ENCODE measurements at places on chromosomes 7 and 10.

DNA sequence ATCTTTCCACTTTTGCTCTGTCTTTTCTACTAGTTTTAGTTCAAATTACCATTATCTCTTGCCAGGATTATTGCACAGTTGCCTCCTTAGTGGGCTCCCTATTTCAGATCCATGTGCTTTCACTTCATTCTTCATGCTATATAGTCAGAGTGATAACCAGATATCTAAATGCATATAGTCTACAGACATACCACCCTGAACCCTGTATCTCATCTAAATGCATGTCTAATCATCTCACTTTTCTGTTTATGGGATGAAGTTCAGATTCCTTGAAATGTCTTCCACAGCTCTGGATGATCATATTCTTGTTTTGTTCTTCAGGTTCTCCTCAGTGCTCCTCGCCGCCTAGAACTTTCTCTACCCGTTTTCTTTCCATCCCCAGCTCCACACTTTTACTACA lies 13.8 kb downstream of the RSBN1L start:
- DNase-seq: no peak

- no peak for DNase-seq
These were observed 13.6 kb downstream of the EIF4EBP2 start for GRCh38 chr10:70417568-70417967.

DNA sequence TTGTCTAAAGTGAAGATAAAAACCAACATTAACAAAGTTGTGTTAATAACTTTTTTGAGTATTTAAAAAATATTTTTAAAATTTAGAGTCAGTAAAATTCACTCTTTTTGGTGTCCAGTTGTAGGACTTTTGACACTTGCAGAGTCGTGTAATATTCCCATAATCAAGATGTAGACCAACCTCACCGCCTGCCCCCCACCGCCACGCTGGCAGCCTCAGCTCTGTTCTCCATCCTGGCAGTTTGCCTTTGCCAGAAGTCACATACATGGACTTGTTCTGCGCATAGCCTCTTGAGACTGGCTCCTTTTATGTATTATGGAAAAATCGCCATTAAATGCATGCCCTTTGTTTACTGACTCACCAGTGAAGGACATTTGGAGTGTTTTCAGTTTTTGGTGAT lies 27.3 kb upstream of the SYCE1 start:
- no peak for DNase-seq

GRCh38 chr10:74882831-74883230 lies 56.4 kb downstream of the KAT6B start:
- no peak for DNase-seq

- no peak for DNase-seq
These were observed 675.0 kb upstream of the MBL2 start for GRCh38 chr10:53447576-53447975.

DNA sequence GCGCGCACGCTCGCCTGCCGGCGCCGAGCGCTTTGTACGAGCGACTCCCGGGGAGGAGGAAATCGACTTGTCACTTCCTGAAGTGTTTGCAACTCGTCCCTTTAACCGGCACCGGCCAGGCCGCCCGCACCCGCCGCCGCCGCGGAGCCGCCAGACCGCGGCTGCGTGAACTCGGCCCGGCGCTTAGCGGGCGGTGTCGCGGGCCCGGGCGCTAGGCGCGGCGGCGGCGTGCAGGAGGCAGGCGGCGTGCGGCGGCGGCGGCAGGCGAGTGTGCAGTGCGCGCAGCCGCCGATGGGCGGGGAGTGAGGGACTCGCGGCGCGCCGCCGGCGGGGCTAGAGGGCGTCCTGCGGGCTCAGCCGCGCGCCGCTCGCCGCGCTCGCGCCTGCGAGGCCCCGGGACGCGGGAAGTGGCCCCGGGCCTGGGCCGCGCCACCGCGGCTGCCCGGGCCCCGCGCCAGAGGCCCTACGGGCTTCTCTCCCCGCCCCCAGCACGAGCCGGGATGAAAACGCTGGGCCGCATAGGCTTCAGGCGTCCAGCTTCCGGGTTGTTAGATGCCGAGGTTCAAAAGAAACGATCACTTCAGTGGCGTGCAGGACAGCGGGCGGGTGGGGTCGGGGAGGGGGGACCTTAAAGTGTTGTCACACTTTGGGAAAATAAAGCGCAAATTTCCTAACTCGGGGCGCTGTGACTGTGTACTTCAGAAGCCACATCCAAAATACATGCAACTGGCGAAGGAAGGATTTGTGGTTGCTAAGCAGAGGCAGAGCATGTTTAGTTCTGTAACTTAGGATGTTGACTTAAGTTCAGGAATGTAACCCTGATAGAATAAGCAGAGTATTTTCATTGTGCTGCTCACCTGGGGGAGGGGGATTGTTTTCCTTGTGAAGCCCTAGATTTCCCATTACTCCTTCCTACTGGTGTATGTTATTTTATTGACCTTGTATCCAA lies at the start of gene FAM53B:
TSS of gene FAM53B (minus strand) at position 277 of the 949 bp plus-strand sequence. CDS start 37,665 bp downstream, outside the sequence.
- peak; percentile 75 for DNase-seq

DNA sequence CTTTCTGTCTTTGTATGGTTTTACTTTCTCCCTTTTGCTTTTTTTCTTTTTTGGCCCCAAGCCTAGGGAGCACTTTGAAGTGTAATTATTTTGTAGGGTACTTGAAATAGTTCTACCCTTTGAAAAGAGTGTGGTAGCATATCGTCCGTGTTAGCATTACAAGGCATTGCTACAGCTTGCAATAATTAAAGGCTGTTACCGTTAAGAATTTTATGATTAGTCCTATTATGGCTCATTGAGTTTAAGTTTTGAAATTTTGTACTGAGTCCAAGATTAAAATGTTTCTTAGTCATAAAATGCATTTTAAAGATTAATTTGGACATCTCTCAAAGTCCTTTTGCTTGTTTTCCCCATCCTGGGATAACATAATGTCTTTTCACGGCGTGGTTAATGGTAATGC lies 490.0 kb upstream of the LRRN3 start:
- no peak for DNase-seq

DNA sequence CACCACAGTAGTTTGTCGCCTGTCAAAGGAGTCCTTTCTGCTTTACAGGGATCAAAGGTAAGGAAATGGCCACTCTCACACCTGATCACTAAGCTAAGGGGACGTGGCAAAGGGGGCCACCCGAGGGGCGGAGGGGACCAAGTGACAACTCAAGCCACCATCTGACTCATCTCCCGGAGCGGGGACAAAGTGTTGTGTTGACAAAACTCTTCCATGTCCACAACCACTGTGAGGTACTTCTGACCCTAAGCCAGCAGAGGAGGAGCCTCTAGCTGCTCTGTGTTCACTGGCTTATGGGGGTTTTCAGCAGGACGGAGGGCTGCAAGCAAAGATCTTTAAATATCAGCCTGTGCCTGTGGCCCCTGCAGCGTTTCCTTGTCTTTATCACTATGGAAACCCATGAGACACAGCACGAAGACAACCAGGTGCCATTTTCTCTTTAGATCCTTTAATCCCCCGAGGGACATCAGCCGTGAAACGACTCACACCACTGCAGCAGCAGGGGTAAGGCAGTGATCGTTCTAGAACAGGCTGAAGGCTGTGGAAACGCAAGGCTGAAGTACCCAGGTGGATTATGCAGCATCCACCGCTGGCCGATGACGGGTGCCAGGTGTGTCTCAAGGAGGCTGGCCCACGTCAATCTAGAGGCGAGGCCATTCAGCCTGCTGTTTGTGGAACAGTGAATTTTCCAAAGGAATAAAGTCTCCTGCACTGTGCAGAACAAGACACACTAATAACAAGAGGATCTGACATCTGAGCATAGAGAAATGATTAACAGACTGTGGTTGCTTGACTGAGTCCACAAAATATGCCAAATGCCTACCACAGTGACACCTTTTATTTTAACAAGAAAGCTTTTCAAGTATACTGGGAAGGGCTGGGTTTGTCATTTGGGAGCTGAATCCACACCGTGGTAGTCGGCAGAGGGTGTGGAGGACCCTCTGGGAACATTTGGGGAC lies 26.6 kb upstream of the DDC start:
- DNase-seq: no peak

DNA sequence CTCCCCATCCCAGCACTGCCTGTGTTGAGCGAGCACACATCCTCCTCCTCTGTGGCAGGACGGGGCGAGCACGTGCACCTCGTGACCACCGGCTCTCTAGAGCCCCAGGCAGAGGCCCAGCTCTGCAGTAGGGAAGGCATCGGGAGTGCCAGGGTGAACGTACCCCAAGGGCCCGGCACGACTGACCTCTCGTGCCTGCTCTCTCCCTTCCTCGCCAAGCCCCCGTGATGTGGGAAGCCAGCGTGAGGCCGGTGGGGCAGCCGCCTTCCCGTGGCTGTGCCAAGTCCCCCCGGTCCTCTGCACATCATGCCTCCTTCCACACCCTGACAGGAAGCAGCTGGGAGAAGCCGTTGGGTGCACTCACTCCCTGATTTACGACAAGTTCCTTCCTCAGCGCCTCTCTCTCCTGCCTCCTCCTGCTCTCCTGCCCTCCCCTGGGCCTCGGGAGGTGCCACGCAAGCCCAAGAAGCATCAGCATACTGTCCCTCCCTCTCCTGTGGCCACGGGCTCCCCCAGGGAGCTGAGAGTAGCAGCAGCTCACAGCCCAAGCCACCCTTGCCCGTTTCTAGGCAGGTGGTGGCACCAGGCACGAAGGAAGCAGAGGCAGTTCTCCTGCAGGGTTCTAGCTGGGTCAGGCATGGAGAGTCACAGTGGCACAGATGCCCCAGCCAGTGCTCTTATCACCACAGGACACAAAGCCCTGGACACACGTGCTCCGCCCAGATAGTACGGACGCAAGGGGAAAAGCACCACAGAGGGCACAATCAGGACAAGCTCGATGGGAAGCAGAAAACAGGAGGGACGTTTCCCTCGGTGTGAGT lies 47.0 kb downstream of the AMZ1 start:
- no peak for DNase-seq

DNA sequence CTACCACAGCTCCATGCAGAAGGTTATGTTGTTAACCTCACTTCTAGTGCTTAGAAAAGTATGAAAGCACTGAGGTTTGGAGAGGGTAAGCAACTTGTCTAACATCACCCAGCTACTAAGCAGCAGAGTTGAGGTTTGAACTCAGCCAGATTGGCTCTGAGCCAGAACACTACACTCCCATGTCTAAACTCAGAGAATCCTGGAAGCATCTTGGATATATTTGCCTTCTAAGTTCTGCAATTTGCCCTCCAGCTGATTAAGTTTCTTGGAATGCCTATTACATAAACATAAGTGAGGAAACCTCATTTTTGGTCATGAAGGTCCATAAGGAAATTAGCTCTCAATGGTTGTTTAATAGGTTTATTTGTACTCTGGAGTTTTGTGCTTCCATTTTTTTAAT lies 78.1 kb upstream of the PHYHIPL start:
- DNase-seq: no peak

- no peak for DNase-seq
These were observed 42.2 kb downstream of the ADCYAP1R1 start for GRCh38 chr7:31094271-31094670.

- DNase-seq: no peak
These were observed 111.8 kb downstream of the ADK start for GRCh38 chr10:74262856-74263255.

Data from activated gamma-delta T cell (primary cell).